ENCODE measurements at places on chromosomes 1 and 21.
A peak's percentile ranks its signal among the peaks of the same experiment; 100 is the strongest.

DNA sequence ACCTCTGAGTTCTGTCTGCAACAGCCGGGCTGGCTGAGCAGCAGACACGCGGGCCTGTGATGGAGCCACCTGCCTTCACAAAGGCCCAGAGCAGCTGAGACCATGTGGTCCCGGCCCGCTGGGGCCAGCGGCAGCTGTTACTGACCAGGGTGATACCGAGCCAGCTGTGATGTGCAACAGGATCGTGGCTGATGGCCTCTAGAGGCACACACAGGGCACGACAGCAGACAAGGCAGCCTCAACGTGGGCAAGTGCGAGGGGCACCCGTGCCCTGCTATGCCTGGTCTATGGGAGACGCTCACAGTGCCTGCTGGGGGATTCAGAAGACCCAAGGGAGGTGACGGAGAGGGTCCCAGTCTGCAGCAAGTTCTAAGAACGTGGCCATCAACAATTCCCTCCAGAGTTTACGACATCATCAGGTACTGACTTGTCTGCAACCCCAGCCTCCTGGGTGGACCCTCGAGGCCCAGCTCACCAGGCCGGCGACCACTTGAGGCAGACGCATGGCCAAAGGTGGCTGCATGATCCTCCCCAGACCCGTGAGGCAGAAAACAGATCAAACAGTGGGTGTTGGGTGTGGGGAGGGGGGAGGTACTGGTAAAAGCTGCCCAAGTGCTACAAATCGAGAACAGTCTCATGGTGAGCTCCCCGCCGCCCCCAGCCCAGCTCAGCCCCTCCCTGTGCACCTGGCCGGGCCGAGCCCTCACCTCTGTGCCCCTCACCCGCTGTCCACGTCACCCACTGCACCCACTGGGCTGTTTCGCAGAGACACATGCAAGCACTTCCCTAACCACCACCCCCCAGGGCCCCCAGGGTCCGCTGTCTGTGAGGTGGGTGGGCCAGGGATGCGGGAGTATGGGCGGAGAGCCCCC lies 6.0 kb downstream of the POFUT2 start:
- no peak for DNase-seq

DNA sequence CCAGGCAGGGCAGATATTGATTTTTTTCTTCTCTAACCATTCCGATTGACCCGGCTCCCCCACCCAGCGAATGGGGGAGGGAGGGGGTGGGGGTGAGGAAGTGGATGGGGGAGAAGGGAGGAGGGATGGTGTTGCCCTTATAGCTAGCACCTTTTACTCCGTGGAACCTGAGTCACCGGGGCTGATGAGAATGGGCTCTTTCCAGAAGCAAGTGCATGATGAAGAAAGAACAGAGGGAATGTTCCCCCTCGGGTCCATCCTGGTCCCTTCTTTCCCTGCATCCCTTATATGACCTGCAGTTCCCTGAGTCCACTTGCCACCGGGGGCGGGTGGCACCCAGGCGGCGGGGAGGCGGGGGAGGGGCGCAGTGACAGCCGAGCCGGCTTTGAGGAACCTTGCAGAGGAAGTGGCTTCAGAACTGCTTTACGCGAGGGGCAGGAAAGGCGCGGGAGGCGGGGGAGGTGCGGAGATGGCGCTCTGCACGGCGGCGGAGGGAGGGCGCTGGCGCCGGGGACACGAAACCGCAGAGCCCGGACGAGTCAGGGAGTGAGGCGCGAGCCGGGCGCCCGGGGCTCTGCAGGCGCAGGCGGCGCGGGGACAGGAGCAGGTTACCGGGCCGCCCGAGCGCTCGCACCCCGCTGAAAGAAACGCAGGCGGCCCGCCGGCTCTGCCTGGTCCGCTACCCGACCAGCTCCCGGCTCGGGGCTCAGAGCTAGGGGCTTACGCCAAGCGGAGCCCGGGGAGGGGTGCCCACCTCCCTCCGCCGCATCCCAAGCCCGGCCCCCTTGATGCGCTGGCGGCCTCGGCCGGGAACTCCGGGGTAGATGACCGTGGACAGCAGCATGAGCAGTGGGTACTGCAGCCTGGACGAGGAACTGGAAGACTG lies 49.7 kb downstream of the RASSF5 start:
- DNase-seq, result peak; percentile 56

- peak; percentile 88 for DNase-seq
Measured at GRCh38 chr1:186152620-186153239, 222.3 kb downstream of the TPR start.

DNA sequence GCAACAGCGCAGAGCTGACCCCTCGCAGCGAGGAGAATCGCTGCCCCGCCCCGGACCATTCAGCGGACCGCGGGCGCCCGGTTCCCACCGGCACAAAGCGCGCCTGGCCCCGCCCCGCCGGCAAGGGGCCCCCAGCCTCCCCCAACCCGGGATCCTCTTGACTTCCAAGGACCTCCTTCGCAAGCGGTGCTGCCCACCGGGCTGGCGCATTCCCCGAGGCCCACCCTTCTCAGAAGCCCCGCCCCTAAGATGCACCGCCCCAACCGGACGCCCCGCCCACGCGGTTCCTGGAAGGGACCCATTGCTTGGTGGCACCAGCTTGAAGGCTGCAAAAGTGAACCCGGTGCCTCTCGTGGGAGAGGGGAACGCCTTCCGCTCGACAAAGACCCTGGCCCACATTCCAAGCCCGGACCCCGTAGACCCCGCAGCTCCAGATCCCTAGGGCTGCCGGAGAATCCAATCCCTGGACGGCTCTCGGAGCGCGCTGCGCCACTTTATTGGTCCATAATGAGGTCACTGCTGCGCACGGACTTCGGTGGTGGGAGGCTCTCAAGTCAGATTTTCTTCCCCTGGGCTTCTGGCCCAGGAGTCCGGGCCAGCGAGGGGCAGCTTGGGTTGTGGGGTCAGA lies 2.0 kb downstream of the HES3 start:
- no peak for DNase-seq

DNA sequence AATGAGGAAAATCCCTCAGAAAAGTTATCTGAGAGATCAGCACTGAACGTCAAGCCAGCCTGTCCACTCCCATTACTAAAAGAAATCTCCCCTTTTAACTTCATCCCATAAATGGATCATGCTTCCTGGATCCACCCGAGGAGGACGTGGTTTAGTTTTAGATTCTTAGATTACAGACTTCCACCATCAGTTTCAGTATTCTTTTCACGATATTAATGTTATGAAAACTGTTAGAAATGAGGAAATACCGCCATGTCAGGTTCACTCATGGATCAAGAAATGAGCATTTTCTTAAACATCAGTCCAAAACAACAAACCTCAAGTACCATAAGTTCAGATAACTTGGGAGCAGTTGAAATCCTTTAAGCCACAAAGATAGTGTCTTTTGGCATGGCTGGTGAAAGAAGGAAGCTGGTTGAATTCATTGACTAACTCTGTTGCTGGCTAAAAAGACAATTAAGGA lies 49.8 kb downstream of the NFIA start:
- DNase-seq, result no peak

- DNase-seq, result no peak
Measured at GRCh38 chr1:206785182-206785765, 13.0 kb upstream of the IL10 start.

- DNase-seq, result no peak
Measured at GRCh38 chr1:235015291-235015985, 113.2 kb downstream of the TOMM20 start.

DNA sequence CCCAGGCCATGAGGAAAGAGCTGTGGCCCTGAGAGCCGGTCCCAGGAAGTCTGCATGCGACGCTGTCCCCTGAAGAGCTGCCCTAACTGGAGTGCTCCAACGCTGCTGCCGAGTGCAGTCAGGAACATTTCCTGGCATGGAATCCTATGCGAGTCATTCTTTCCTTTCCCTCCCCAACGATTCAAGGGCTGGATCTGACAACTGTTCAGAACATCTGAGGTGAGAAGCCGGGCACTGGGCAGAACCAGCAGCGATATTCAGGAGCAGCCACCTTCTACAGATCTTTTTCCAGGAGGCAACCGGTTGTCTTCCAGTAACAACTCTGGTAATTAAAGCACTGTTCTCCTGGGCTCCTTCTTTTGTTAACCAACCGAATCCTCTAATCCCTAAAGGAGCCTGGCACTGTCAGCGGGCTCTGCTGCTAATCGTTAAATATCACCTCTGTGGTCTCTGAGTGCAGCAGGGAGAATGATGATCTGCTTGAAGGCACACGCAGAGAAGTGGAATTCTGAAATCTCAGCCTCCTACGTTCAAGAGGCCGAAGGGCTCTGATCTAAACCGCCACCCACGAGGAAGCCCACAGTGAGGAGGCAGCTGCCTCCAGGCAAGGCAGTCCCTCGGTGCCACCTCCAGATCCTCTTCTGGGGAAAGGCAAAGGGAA lies 55.8 kb downstream of the SLC45A1 start:
- DNase-seq, result peak; percentile 82

DNA sequence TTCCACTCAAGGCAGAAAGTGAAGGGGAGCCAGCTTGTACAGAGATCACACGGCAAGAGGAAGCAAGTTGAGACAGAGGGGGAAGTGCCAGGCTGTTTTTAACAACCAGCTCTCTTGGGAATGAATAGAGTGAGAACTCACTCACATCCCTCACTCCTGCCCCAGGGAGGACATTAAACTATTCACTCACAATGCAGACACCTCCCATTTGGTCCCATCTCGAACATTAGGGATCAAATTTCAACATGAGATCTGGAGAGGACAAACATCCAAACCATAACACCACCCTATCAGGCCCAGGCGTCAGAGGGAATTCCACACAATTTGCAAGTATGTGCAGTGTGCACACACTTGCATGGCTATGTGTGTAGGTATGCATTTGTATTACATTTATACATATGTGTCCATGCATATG lies 62.7 kb downstream of the DMAP1 start:
- peak; percentile 63 for DNase-seq

DNA sequence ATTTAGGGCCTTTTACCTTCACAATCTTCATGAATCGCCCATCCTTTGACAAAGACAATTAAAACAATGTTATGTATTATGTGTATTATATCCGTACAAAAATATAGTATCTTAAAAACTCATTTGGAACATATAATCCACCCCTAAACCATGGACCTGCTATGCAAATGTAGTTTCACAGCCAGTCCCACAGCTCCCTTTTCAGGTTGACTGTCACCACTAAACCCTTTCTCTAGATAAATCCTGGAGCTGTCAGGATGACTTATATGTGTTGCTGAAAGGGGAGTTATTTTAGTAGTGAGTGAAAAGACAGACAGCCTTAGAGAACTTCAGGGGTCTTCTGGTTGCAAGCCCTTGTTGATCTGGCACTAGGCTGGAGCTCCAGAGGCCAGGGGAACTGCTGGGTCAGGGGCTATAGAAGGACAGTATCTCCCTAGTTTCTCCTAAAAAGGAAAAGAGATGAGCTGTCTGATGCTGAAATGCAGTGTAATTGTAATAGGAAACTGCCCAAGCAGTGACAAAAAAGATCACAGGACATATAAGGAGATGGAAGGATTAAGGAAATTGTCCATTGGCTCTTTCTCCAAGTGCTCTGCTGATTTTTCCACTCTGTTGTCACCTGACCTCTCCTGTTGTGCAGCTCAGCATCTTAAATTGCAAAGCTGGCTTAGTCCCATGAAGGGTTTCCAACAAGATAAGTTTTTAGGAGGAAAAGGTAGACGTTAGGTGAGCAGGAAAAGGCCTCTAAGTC lies 127.7 kb downstream of the S1PR1 start:
- DNase-seq, result peak; percentile 44

GRCh38 chr1:38781872-38782617 lies 77.5 kb downstream of the RRAGC start:
- DNase-seq, result no peak

DNA sequence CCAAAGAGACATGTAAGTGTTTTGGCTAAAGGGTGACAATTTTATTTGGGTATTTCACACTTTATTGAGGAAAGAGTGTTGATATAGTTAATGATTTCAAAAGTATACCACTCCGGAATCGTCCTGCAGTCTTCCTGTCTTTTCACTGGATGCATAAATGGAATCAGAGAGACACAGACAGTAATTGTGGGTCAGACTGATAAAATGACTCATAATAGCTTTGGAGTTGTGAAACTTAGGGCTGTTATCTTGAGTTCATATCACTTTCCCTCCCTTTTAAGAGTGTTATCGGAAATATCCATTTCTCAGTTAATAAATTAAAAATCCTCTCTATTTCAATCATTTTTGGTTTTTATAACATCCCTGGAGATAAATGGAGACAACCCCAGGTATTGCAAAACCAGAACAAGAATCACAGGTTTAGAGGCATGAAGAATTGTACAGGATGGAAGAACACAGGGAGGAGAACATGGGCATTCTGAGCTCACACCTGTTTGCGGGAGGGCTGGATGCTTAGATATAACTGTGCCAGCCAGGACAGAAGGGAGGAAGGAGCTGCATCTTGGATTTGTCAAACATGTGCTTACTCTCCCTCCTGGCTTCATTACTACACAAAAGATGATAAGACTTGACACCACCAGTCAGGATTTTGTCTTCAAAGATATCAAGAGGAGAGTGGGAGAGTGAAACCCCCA lies 185.4 kb downstream of the LMO4 start:
- no peak for DNase-seq

GRCh38 chr1:7127322-7128075 lies 342.2 kb downstream of the CAMTA1 start:
- peak; percentile 32 for DNase-seq

DNA sequence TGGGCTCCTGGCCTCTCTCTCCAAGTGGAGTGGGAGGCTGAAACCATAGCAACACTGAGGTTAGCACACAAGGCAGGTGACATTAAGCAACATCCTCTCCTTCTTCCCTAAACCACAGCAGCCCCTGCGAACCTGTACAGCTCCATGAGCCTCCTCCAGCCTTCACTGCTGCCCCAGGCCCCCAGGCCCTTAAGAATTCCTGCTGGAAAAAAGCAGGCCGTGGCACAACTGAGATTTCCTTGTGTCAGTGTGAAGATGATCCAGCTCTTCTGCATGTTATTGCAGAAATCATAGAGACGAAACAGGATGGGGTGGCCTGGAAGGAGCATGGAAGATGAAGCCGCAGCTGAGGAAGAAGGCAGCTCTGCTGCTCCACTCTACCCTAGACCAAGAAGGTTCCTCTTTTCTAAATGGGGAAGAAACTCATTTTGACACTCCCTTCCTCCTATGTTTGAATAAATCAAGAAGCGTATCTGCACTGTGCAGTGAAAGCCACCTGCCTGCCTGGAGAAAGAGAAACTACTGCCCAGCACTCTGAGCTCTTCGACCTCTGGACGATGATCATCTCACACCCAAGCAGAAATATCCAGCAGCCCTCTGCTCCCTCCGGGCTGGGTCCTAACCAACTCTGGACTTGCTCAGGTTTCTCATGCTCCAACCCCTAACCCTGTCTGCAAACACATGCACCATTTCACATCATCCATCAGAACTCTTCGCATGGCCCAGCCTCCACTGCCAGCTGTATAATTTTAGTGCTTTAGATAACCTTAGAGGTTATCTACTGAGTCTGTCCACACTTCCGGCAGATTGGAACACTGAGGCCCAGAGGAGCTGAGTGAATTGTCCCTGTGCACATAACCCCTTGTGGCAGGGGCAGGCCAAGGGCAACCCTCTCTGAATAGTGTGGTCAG lies 20.7 kb downstream of the SH3BP5L start:
- no peak for DNase-seq

DNA sequence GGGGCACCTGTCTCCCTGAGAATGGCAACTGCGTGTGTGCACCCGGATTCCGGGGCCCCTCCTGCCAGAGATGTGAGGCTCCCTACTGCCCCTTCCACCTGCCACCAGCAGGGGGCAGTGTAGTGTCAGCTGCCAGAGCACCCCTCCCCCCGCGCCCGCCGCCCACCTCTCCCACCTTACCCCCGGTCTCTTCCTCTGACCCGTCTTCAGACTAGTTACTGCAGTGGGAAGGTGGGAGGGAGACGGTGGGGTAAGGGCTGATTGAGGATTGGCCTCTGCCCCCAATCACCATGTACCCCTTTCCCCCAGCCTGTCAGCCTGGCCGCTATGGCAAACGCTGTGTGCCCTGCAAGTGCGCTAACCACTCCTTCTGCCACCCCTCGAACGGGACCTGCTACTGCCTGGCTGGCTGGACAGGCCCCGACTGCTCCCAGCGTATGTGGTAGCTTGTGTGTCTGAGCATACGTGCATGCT lies 10.1 kb upstream of the LRRC71 start:
- DNase-seq, result no peak
